ENCODE measurements at places on chromosomes 11 and 22.

- no peak for DNase-seq
Observed at GRCh38 chr11:122785031-122785541, 53.2 kb upstream of the CRTAM start.

DNA sequence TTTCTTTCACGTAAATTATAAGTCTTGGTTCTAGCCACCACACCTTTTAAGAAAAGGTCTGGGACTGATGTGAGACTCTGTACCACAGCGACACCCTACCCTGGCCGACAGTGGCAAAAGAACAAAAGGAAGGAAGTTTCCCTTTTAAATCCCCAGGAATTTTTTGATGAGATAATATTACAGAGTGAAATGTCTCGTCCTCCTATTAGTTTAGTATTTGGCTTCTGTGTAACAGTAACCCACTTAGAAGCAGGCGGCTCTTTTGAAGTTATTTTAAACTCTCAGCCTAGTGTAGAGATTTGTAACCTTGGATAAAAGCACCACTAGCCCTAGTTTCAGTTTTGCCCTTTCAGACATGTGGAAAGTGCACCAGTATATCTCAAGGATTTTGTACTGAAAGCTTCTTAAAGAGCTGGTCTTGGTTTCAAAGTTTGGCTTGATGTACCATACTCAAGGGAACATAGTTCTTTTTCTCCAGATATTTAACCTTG, 84.1 kb downstream of the C22orf31 start:
- peak; percentile 19 for DNase-seq

GRCh38 chr11:297586-298405, 1.5 kb downstream of the IFITM5 start:
- DNase-seq = peak; percentile 60

GRCh38 chr11:13663631-13664071, 4.8 kb upstream of the FAR1 start:
- no peak for DNase-seq

DNA sequence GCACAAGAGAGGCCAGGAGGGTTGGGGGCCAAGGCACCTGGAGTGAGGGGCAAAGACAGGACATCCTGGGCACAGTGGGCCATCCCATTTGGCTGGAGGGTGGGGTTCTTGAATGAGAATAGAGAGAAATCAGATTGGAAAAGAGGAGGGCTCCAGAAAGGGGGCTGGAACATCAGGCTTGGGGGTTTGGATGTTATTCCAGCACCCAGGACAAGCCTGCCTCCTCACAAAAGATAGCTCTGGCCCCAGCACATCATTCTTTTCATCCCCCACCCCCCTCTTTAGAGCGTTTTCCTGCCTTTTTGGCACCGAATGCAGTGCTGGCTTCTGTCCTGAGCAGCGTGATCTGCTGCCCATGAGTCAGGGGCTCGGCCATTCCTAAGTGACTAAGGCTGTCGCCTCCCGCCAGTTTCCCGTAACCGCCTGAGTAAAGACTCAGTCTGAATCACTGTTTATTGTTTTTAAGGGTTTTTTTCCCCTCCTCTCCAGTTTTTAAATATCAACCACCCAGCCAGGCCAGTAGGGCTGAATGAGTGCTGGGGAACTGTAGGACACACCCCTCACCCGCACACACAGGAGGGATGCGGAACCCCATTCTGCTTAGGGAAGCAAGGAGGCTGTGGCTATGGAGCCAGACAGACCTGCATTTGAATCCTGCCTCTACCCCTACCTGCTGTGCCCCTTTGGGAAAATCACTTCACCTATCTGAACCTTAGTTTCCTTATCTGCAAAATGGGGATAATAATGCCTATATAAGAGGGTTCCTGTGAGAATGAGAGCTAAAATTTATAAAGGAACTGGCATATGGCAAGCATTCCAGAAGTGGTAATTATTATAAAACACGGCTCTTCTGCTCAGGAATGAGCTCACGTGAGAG, 32.4 kb upstream of the NAV2 start:
- DNase-seq = peak; percentile 100

DNA sequence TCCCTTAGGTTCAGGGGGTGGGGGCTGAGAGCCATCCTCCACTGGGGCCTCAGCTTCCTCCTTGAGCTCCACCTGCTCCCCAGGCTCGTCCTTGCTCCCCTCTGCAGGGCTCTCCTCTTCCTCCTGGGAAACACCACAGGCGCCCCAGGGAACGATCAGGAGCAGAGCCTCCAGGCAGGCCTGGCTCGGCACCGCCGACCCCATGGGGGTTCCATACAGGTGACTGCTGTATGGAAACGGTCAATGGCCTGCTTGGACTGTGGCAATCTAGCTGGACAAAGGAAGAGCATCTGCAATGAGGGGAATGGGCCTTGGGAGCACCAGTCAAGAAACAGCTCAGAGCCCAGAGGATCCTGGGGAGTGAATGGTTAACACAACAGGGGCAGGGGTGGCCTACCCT, 7.9 kb downstream of the HYOU1 start:
- DNase-seq = no peak

DNA sequence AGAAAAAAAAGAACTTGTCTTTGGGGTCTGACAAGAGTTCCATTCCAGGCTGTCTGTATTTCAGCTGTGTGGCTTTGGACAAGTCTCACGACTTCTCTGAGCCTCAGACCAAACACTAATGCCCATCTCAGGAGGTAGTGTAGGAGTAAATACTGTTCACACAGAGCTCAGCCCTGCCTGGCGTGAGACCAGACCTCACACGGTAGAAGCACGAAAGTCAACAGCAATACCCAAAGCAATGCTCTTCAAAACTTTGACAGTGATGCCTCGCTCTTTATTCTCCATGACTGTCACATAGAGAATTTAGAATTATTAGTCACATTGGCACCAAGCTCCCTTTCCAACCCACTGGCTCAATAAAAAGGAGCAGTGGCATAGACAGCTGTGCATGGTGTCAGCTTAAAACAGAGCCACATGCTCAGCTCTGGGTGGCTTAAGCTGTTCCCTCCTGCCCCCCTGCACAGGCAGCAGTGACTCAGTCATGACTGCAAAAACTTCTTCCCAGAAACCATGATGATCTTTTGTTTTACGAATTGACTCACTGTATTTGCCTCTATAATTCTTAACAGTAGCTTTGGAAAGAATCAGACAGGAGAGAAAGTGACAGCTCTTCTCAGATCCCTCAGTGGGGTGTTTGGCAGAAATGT, 74.0 kb upstream of the PHF21B start:
- peak; percentile 79 for DNase-seq

- DNase-seq = no peak
Observed at GRCh38 chr11:36371181-36371580, 75.1 kb downstream of the PRR5L start.

DNA sequence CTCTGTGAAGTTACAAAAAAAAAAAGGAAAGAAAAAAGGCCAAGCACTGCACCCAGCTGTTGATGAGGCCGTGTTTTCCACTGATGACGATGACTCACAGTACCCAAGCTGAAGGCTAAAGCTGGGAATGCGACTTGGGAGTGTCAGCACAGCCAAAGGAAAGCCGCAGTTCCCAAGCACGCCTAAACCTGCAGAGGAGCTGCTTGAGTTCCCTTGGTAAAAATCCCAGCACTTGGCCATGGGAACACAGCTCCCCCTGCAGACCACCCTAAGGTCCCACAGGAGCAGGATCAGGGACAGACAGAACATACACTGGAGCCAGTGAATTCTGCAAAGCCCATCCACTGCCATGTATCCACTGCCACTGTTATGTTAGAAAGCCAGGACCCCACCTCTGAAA, 39.9 kb downstream of the SERGEF start:
- peak; percentile 87 for DNase-seq

GRCh38 chr22:50599816-50600455, 657 bp upstream of the MAPK8IP2 start:
- peak; percentile 42 for DNase-seq

GRCh38 chr11:131868629-131869507, 498.5 kb downstream of the NTM start:
- DNase-seq = no peak

- peak; percentile 81 for DNase-seq
Observed at GRCh38 chr11:47523490-47524225, 29.3 kb downstream of the CELF1 start.

DNA sequence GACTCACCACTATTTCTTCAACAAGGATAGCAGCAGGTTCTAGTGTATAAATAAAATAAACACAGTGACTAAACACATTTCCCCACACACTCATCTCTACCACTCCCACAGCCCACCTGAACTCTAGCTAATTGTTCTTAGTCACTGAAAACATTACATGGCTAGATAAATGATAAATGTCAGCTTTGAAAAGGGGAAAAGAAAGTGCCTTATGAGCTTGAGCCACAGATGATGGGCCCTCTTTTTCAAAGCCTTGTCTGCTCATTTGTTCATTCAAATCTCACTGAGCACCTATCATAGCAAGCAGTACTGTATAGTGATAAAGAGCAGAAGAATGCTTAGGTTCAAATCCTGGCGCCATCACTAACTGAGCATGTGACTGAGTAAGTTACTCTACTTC, 58.3 kb downstream of the SIK3 start:
- DNase-seq = no peak

DNA sequence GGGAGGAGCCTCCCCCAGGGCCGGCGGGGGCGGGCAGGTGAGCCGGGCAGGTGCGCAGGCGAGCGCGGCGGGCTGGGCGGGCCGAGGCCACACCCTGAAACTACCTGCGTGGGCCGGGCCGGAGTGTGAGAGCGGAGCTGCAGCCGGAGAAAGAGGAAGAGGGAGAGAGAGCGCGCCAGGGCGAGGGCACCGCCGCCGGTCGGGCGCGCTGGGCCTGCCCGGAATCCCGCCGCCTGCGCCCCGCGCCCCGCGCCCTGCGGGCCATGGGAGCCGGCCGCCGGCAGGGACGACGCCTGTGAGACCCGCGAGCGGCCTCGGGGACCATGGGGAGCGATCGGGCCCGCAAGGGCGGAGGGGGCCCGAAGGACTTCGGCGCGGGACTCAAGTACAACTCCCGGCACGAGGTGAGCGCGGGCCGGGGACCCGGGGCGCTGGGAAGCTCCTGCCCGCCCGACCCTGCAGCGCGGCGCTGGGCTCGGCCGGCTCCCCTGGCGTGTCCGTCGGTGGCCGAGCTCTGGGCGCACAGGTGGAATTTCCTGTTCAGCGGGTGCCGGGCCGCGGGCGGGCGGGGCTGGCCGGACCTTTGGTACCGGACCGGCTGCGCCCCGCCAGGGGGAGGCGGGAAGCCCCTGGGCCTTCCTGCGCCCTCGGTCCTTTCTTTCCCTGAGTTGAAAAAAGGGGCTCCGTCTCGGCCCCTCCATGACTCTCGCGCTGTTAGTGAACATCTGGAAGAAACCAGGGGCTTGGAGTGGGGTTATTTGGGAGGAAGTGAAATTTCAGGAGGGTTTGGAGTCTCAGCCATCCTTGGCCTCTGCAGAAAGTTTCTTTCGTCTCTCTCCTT, at the start of gene ST14:
Gene ST14 (plus strand): TSS at position 126 of the 841 bp plus-strand sequence. CDS start 198 bp downstream, at position 324.
- DNase-seq = no peak

DNA sequence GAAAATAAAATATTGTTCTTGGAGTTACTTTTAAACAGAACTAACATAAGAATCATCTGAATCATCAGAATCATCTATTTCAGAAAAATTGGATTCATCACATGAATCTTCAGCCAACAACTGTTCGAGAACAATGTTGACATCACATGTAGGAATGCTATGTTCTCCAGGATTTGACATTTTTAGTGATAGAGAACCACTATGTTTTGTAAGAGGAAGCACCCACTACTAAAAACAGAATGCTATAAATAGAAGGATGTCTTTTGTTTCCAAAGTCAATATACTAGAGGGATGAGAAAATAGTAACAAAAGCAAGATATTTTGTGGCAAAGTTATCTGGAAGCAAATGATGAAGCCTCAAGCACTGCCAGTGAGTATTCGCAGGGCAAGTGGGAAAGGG, 263.4 kb upstream of the DDI1 start:
- peak; percentile 88 for DNase-seq

DNA sequence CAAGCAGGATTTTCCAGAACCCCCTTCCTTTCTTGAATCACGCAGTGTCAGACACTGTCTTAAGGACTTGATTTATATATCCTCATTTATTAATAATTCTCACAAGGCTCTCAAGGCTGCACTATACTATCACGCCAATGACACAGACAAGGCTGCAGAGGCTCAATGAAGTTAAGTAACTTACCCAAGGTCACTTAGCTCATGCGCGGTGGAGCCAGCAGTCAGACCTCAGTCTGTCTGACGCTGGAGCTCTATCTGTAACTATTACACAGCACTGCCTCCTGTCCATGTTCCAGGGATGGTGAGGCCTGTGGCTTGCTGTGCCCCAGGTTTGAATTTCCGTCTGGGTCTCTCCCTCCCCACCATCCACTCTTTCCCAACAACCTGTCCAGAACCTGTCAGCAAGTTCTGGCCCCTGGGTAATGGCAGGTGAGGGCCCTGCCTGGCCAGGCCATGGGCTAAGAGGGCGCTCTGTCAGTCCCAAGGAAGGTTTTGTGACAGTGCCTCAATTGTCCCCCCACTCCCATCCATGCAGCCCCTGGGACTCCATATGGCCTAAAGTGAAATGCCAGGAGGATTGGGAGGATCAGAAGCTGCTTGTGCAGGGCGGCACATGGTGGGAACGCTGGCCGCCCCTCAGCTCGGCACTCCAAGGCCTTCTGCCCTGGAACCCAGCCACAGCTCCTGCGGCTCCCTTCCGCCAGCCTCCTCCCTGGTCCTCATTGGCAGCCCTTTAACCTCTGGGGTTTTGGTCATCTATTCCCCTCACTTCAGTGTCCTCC, 8.6 kb downstream of the KCNC1 start:
- DNase-seq = no peak

GRCh38 chr11:67368621-67369020, 4.8 kb downstream of the CLCF1 start:
- DNase-seq = no peak

DNA sequence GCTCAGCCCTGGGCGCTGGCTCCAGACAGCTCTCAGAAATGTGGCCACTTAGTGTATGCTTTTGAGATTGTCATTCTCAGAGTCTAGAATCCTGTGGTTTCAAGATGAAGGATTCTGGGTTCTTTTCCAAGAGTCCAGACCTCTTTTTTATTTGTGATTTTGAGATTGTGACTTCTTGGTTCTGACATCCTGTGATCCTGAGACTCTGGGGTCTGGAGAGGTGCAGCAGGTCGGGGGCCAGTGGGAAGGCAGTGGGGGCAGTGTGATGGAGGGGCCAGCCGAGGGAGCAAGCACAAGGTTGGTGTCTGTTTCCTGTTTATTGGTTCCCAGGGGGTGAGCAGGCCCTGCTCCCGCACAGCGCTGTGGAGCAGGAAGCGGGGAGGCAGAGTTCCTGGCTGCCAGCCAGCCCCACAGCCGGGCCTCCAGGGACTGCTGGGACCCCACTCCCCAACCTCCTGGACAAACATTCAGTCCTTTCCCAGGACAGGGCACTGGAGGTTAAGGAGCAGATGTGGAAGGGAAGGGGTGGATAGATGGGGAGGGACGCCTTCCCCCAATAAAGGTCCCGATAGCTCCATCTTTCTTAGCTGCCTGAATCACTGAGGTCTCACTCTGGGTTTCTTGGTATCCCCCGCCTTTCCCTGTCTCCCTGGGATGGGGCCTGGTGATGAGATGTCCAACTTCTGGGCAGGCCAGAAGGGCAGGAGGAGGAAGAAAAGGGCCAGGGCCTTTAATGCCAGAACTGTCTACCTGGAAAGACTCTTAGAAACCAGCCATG, 13.7 kb downstream of the ARHGEF17 start:
- DNase-seq = peak; percentile 73

DNA sequence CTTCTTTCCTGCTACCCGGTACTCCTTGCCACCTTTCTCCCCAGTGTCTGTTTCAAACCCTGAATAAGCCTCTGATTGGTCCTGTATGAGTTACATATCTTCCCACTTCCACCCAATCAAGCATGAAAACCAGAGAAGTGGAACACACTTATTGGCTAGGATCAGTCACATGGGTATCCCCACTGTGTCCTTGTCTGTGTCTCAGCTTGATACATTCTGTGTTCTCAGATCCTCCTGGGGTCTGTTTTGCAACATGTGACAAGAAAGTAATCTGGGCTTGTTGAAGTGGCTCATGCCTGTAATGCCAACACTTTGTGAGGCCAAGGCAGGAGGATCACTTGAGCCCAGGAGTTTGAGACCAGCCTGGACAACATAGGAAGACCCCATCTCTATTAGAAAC, 23.9 kb downstream of the MCHR1 start:
- no peak for DNase-seq
